Stimulated activated CD4-positive, alpha-beta T cell treated with anti-CD3 and anti-CD28 coated beads, TNF-alpha, amount 100 ng/mL, for 1 hour (primary cell): ENCODE measurements at places on chromosomes 2 and 18.

GRCh38 chr18:46478796-46479195, 178.2 kb downstream of the LOXHD1 start:
- no peak for DNase-seq

DNA sequence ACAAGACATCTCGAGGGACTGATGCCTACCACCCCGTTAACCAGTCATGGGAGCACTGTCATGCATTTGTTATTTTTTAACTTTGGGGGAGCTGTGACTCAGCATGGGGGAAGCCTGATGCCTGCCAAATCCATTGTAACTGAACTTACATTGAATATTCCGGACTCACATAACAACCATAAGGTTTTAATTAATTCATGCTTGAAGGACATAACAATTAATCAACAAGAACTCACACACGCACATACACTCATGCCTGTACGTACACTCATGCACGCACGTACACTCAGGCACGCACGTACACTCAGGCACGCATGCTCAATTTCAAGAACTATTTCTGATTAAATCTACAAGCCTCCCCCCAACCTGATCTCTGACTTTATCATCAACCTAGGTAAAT, 1639.1 kb downstream of the SUCLG1 start:
- DNase-seq = no peak

GRCh38 chr2:53994818-53995808, 24.3 kb upstream of the PSME4 start:
- DNase-seq = no peak

- no peak for DNase-seq
Observed at GRCh38 chr2:207188626-207189419, 23.1 kb upstream of the KLF7 start.

- no peak for DNase-seq
Observed at GRCh38 chr18:8162802-8163201, 446.4 kb upstream of the RAB12 start.

- no peak for DNase-seq
Observed at GRCh38 chr2:236943841-236944513, 141.7 kb upstream of the COPS8 start.
